ENCODE measurements at places on chromosomes 1 and 21. TPM values are rescaled to one million over a fixed set of nuclear protein-coding genes. Genes with fewer than 3 reads are reported as not detected.

The MEX3A gene
- total RNA-seq, result 12.3 TPM

The RERE gene
- 39.5 TPM for total RNA-seq

The SPRR2F gene
- total RNA-seq, result not detected

The PLEKHM2 gene
- 44.3 TPM for total RNA-seq

The CYB561D1 gene
- total RNA-seq, result 5.1 TPM

The KCND3 gene
- total RNA-seq, result not detected

The CHI3L2 gene
- not detected for total RNA-seq

The MYOC gene
- total RNA-seq, result not detected

The CD34 gene
- total RNA-seq, result 51.4 TPM
